Sigmoid colon (tissue), 7 donors: ENCODE measurements at places on chromosomes 2 and 18. TPM values are rescaled to one million over a fixed set of nuclear protein-coding genes. Genes with fewer than 3 reads are reported as not detected.

Gene RNU2-63P
- polyA plus RNA-seq, result not detected

Gene ALLC
- polyA plus RNA-seq, result not detected

Gene C2orf66
- polyA plus RNA-seq, result not detected

Gene FIGLA
- polyA plus RNA-seq, result not detected

Gene WDR54
- polyA plus RNA-seq, result 13.6 TPM

Gene ABCB11
- 0.93 TPM for polyA plus RNA-seq

Gene GPAT2
- 0.60 TPM for polyA plus RNA-seq

GRCh38 chr18:12048827-12049175, 44.8 kb upstream of the ANKRD62 start:
- DNase-seq, result no peak

GRCh38 chr2:216799873-216800431, 59.9 kb downstream of the TNP1 start:
- DNase-seq, result peak; percentile 91

- no peak for DNase-seq
These were observed 39.1 kb downstream of the NTSR2 start for GRCh38 chr2:11630855-11631254.

GRCh38 chr2:174675615-174676014, 78.0 kb upstream of the WIPF1 start:
- no peak for DNase-seq

GRCh38 chr2:39902103-39902502, 123.0 kb upstream of the THUMPD2 start:
- DNase-seq, result no peak
